ENCODE measurements at places on chromosomes 3 and 15.

DNA sequence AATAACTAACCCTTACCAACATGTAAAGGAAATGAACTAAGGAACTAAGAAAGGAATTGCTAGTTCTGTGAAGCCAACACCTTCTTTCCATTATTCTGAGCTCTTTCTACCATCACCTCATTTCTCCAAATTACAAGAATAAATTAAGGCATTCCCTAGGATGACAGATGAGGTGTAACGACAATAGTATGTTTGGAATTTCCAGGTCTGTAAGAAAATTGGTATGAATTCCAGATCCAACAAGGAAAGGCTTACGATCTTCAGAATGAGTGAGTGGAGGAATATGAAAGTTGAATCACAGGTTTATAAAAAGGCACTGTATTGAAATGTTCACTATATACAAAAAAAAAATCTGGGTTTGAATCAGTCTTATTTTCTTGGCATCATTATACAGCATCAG lies 4.5 kb upstream of the NANOGP8 start:
- no peak for DNase-seq

GRCh38 chr15:95866711-95867440 lies 463.6 kb upstream of the NR2F2 start:
- no peak for DNase-seq

DNA sequence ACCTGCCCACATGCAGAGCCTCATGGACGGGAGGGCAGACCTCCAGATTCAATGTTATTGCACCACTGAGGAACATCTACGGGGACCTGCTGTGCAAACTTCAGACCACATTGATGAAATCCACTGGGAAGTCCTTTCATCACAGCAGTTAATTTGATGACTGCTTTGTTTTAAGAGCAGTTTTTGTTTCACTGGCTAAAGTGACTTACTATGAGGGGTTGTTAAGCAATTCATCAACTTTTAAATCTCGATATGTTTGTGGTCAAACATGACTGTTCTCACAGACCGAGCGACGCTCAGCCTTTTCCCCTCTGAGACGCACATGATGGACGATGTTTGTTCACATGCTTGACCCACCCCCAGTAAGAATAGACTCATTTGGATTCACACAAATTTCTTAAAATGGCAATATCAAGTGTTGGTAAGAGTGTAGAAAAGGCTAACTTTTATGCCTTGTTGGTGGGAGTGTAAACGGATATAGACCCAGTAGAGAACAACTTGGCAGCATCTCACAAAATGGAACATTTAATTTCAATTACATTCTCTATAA lies 35.9 kb upstream of the IREB2 start:
- DNase-seq: peak; percentile 75

DNA sequence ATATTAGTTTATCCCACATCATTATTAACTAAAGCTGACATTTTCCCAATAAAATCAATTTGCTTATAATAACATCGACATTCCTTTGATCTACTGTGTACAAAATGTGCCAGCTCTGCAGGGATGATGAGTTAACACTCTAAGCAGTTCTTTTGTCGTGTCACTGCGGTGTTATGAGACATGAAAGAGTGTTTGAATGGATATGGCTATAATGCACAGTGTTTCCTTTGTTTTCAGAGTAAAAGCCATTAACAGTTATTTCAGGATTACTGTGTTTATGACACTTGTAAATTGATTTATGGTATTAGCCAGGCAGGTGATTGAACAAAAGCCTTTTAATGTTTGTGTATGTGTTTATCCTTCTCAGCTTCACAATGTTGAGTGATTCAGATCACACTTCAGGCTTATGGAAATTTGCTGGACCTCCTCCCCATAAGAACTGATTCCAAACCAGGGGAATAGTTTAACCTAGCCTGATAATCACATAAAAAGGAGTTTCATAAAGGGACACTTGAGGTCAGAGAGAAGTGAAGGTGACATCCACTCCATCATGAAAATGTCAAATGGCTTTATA lies 115.7 kb downstream of the CHL1 start:
- no peak for DNase-seq

GRCh38 chr3:174278094-174278493 lies 581.0 kb upstream of the NAALADL2 start:
- DNase-seq: no peak

GRCh38 chr3:188389711-188390342 lies 235.9 kb downstream of the LPP start:
- peak; percentile 99 for DNase-seq

DNA sequence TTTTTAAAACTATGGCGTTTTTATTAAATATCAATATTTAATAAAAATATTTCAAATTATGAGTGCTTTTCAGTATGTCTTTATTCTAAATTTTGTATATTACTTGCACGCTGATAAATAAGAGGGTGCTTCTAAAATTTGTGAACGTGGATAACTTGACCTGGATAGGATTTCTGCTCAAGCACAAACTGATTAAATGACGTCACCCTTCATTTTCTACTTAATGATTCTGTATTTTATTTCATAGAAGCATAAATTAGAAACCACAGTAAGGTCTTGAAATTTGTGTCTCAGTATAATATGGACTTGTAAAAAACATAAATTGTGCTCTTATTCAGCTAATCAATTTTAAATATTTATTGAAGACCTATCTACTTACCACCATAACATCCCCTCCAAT lies 903.7 kb downstream of the ROBO2 start:
- no peak for DNase-seq

DNA sequence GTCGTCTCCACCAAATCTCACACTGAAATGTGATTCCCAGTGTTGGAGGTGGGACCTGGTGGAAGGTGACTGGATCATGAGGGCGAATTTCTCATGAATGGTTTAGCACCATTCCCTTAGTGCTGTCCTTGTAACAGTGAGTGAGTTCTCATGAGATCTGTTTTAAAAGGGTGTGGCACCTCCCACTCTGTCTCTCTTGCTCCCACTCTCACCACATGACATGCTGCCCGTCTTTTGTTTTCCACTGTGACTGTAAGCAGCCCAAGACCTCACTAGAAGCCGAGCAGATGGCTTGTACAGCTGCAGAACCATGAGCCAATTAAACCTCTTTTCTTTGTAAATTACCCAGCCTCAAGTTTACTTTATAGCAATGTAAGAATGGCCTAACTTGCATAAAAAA lies 21.2 kb downstream of the RAD18 start:
- peak; percentile 53 for DNase-seq

- DNase-seq: no peak
Measured at GRCh38 chr3:106114220-106114619, 245.4 kb upstream of the CBLB start.

- peak; percentile 20 for DNase-seq
Measured at GRCh38 chr3:119695480-119695879, 7.3 kb upstream of the CFAP91 start.

- peak; percentile 87 for DNase-seq
Measured at GRCh38 chr3:172517859-172518466, 5.3 kb downstream of the TNFSF10 start.

DNA sequence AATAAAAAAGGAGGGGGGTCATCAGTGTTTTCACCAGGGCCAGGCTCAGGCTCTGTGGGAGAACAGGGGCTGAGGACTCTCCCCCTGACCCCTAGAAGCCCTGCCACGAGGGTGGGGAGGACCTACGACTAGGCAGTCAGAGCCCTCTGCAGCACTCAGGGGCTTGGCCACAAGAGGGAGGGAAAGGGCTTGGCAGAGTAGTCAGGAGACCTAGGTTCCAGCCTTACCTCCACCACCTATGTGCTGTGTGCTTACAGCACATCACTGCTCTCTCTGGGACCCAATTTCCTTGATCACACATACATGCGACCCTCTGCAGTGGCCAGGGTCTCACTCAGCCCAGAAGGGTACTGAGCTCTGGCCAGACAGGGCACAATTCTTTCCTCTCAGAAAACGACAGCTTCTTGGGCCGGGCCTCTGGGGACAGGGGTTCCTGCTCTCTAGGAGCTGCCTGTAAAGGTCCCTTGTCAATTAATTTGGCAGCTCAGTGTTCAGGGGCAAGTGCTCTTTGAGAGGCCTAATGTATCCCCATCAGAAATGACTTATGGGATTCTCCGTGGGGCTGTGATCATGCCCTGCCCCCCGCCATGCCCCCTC lies 16.4 kb upstream of the SKIC8 start:
- no peak for DNase-seq

GRCh38 chr15:48250640-48251076 lies 44.6 kb downstream of the SLC12A1 start:
- DNase-seq: peak; percentile 30

DNA sequence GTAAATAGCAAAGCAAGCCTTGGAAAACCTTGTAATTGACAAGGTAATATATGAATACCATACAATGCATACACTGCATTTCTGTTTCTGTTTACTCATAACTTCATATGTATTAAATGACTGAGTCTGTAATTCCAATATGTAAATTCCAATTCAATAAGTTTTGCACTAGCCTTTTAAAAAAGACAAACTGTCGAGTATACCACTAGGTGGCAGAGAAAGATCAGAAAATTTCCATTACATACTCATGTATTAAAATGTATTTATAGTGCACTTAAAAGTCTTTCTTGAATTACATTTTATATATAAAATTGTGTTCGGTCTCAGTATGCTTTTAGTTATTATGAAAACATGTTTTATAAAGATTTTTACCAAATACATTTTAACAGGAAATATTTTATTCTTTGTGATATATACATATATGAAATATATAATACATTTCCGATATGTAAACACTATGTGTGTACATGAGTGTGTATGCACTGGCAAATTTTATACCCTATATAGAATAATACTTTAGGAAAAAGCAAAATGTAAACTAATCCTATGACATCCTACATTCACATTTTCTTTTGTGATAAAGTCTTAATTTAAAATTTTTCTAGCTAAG lies 216.8 kb downstream of the VGLL3 start:
- DNase-seq: peak; percentile 14

GRCh38 chr15:83115831-83116565 lies 8.6 kb downstream of the TM6SF1 start:
- DNase-seq: no peak

DNA sequence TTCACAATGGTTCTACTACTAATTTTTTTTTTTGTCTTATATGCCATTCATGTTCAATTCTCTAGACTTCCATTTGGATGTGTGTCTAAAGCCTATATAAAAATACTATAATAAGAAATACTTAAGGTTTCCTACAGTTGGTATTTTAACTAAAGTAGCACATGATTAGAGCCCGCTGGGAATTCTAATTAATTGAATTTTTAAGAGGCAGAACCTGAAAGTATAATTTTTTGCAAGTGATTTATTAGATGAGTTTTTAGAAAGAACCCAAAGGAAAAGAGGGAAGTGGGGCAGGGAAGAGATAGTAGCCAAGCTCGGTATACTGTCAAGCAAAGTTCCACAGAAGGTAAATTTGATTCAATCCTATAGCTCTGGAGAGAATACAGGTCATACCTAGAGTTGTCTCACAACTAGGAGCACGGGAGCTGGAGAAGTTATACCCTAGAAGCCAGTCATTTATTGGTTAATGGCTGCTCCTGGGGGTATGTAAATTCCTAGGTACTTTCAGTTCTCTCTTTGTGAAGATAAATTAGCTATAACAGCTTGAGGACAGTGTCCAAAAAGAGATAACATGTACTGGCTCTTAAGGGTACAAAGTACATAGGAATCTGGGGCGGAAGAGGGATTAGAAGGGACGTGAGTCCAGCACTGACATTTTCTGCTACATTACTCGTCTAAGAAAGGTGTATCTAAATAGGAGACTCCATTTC lies 225.6 kb downstream of the CNTN6 start:
- no peak for DNase-seq

- DNase-seq: no peak
Measured at GRCh38 chr3:24128199-24129005, 183.3 kb downstream of the NR1D2 start.
